Osteoblast (primary cell): ENCODE measurements at places on chromosomes 16 and 17. TPM values are rescaled to one million over a fixed set of nuclear protein-coding genes. Genes with fewer than 3 reads are reported as not detected.

Gene NEUROD2
- total RNA-seq: not detected in 2 replicates

Gene TBX2
- total RNA-seq: 10.3 and 11.6 TPM in 2 replicates

Gene MPP2
- total RNA-seq: 0.59 and 0.72 TPM in 2 replicates

Gene PRSS33
- total RNA-seq: not detected in 2 replicates

Gene TM4SF5
- not detected in 2 replicates for total RNA-seq

DNA sequence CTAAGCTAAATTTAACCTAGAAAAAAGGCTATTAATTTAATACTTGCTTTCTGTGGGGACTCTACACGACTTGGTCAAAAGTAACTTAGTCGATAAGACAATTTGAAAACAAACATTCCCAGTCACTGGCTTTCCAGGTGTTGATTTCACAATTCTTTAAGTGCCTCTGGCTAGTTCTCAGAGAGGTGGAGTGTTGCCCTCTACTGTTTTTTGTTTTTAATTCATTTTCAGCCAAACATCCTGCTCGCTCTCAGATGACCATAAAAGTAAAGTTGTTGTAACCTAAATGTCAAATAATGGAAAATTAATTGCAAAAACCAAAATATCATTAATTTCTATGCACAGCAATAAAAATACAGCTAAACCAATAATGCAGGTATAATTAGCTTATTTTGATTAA, 107.1 kb downstream of the MYO1D start:
- no peak for DNase-seq

GRCh38 chr17:75695141-75695829, 26.0 kb upstream of the ITGB4 start:
- DNase-seq: no peak

DNA sequence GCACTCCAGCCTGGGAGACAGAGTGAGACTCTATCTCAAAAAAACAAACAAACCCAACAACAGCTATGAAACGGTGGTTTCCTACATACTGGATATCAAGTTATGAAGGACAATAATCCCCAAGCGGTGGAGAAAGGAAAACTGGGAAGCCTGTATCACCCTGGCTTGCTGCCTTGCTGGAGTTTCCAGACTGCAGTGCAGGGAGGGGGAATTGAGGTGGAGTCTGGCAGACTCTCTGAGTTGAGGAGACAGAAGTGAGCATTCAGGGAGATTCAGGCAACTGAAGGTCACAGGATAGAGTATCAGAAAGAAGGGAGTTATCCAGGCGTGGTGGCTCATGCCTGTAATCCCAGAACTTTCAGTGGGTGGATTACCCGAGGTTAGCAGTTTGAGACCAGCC, 11.9 kb downstream of the QRICH2 start:
- peak; percentile 86 for DNase-seq

DNA sequence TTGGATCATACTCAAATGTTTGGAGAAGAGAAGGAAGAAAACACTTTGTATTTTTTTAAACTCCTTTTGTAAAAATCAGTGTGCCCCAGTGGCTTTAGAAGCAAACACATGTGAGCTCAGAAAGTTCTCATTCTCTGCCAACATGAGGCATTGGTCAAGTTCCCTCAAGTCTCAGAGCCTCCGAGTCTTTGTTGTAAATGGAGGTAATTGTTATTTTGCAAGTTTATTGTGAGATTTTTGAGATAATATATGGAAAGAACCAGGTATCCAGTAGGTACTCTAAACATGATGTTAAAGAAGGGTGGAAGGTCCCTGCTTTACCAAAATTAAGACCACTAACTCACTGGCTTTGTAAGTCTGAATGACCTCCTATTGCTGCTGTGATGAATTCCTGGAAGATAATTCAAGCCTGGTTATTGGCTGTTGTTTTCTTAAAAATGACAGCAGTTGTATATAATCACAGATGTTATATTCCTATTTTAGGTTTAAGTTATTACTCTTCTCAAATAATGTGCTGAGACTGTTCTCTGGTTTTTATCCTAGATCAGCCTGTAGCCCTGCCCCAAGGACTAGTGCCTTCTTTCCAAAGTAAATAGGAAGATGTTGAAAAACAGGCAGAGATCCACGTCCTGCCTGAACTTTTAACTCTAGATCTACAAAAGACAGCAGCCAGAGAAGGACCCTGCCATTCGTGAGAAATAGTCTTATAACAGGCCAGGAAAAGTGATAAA, 2.4 kb downstream of the HLF start:
- no peak for DNase-seq

DNA sequence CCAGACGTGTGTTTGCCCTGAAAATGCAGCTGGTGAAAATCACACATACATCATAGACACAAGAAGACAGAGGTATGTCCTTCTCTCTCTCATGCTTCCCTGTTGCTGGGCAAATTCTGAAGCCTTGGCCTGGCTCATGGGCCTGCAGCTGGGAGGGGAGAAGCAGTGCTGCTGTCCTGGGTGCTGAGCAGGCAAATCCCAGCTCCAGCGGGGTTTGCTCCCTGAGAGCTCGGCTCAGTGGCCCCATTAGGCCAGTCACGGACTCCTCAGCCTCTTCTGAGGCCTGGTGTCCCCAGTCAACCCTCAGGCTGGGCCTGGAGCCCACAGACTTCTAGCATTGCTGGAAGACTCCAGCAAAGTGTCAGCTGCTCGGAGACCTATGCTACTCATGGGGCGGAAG, 11.7 kb downstream of the RHBDL3 start:
- peak; percentile 94 for DNase-seq

- no peak for DNase-seq
These were observed 98.3 kb downstream of the RPGRIP1L start for GRCh38 chr16:53605356-53605755.

- DNase-seq: peak; percentile 96
These were observed 416 bp downstream of the KIFC3 start for GRCh38 chr16:57801809-57802340.

DNA sequence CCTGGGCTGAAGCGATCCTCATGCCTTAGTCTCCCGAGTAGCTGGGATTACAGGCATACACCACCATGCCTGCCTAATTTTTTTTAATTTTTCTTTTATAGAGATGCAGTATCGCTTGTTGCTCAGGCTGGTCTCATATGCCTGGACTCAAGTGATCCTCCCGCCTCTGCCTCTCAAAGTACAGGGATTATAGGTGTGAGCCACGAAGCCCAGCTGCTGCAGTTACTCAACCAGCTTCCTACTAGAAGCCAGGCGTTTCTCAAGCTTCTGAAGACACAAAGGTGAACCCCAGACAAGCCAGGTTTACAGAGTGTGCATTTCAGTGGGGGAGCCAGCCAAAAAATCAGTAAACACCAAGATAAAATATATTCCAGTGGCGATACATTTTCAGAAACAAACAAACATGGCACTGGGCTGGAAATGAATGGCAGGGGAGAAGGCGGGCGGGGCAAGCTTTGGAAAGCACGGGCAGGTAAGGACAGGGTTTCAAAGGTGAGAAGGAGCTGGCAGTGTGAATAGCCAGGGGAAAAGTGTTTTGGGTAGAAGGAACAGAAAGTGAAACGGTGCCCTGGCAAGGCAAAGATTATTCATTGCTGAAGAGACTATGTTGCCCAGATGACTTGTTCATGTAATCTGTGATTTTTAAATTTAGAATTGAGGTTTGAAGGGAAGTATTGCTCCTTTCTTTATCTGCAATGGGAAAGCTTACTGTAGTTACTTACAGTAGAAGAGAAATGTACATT, 471.1 kb downstream of the WWOX start:
- DNase-seq: no peak

DNA sequence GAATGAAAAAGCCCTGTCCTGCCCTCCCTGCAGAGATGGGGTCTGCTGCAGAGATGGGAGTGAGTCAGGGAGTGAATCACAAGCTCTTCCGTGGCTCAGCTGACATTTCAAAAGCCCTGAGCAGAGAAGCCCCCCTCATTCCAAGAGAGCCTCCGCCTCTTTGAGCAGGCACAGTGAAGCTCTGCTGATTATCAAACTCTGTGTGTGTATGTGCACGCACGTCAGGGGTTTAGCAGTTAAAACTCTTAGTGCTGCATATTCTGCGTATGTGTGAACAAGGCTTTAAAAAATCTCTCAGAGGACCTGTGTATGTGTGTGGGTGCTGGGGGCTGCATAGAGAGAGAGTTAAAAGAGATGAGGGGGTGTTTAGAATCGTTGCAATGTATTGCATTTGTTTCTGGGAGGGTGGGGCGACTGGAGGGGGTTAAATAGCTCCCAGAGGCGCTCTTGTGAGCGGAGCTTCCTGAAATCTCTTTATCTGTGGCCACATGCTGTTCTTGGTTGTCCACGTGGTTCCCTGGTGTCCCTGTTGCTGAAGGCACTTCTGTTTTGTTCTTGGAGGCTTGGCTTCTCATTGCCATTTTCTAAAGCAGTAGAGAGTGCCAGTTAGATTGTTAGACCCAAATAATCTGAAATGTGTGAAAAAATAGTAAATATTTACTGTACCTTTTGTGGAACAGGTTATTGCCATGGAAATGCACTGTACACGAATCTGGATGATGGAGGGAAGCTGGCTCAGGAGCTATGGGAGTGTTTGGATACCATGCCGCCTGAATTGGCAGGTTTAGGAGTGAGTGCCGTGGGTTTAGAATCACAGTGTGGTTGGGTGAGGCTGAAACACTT, 116.6 kb downstream of the PRKCB start:
- no peak for DNase-seq

GRCh38 chr16:80631581-80631980, 90.8 kb downstream of the DYNLRB2 start:
- no peak for DNase-seq

DNA sequence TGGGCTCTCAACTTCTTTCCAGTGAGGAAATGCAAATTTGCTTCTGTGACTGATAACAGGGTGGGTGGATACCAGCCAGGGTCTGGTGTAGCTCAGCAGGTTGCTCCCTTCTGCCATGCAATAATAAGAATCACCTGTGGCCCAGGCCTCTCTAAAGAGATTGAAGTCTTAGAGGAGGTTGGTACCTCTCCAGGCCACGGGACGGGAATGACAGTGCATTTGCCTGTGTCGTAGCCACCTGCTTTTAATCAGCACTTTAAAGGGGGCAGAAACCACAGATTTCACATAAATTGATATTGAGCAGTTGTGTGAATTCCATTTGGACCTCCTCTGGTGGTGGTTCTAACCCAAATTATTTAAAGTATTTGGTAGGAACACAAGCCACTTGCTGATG, 246.9 kb downstream of the PRKCA start:
- DNase-seq: no peak

- DNase-seq: no peak
These were observed 9.6 kb upstream of the EIF1 start for GRCh38 chr17:41678907-41679739.

GRCh38 chr17:40574292-40574691, 9.0 kb upstream of the CCR7 start:
- no peak for DNase-seq

DNA sequence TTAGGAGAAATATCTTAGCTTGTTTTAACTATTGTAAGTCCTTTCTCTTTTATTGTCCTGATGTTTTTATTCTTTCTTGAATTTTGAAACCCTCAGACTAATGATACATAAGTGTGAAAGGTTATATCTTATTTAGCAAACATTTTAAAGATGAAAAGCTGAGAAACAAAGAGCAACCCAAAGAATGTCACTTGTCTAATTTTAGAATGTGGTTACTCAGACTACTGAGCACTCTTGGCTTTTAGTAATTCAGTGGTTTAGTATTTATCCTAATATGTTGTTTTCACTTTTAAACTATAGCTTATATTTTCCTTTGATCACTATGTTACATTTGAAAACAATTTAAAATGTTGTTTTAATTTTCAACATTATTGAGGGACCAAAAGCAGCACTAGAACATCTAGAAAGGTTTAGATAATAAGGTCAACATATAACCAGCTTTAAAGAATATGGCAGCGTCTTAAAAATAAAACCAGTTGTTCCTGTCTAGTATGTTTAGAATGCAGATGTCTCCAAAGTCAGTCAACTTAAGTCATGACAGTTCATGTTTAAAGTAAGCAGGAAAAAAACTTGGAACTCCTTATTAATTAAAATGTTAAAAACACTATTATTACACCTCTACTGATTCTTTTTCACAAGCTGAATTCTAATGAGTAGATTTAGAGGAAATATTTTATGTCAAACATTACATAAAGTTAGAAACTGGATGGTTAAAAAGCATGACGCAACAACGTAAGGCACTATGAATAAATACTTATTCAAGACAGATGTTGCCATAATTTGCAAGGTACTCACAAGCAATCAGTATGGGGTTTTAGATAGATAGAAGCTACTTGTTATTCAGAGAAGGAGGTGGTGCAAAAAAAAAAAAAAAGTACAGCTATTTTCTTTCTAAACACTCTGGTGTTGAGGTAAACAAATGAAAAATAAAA, 2.4 kb downstream of the MBTD1 start:
- DNase-seq: peak; percentile 58

GRCh38 chr16:89112377-89113151, 18.9 kb downstream of the ACSF3 start:
- peak; percentile 66 for DNase-seq

DNA sequence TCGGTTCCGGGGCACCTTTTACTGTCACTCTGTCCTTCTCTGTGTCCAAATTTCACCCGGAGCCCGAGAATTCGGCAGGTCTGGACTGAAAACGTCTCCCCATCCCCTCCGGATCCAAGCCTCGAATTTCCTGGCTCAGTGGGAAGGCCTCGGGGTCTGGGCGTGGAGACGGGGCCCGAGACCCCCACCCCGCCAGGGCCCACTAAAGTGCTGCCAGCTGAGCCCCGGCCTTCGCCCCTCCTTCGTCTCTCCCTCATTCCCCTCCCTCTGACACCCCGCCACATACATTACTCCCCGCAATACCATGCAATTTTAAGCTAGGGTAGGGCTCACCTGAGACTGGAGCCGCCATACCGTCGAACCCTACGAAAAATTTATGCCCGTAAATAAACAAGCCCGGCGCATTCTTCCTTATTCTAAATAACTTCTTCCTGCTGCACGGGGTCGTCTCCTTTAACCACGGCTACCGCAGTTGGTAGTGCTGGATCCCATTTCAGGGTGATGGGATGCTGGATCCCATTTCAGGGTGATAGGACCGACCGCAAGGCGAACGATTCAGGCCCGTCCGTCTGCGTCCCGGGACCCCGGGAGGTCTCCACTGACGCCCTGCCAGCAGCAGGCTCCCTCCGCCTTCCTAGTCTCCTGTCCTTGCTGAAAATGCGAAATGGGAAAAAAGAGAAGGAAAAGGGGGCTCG, 4.4 kb upstream of the OR1F1 start:
- peak; percentile 73 for DNase-seq

DNA sequence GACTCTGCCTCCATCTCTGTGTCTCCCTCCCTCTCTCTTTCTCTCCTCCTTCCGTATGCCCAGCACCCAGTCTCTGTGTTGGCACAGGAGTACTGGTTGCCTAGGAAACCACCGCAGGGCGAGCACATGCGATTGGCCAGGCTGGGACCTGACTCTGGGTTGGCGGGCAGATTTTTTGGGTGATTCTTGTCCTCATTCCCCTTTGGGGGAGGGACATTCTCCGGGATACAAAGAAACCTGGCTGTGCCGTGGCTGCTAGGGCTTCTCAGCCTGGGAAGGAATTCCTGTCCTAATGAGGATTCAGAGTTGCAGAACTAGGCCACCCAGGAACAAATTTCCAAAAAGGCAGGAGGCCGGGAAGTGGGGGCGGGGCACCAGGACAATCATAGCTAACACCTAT, 168.9 kb downstream of the SHISA9 start:
- no peak for DNase-seq
